Cardiac septum (tissue), 1 donor: ENCODE measurements at places on chromosomes 7 and 10. TPM values are rescaled to one million over a fixed set of nuclear protein-coding genes. Genes with fewer than 3 reads are reported as not detected.

The MEIG1 gene
- total RNA-seq: 0.54 TPM

The CDH23 gene
- 9.3 TPM for total RNA-seq

The HTR5A gene
- total RNA-seq: not detected

The NPC1L1 gene
- 0.19 TPM for total RNA-seq

The INHBA gene
- 14.1 TPM for total RNA-seq

The CABCOCO1 gene
- total RNA-seq: not detected

The TMEM184A gene
- total RNA-seq: 0.08 TPM

The LRRD1 gene
- 0.43 TPM for total RNA-seq

The PNLIPRP2 gene
- total RNA-seq: not detected

The PDIA4 gene
- total RNA-seq: 38.5 TPM

The SKIDA1 gene
- 1.8 TPM for total RNA-seq

The OTUD1 gene
- 38.2 TPM for total RNA-seq

The PTPRE gene
- 51.1 TPM for total RNA-seq

The CHST3 gene
- 24.4 TPM for total RNA-seq

The ZNF775 gene
- total RNA-seq: 3.4 TPM

The MRPS17 gene
- 13.4 TPM for total RNA-seq

The FGFBP3 gene
- total RNA-seq: 0.65 TPM

The GPR15LG gene
- not detected for total RNA-seq

The ACSM6 gene
- total RNA-seq: 0.30 TPM

The AKR1C4 gene
- not detected for total RNA-seq

The CRHR2 gene
- 0.57 TPM for total RNA-seq

The OR2A5 gene
- total RNA-seq: not detected

The NUTM2E gene
- total RNA-seq: not detected

The STK32C gene
- 5.9 TPM for total RNA-seq

The FOXI2 gene
- 0.24 TPM for total RNA-seq

The CLDN4 gene
- total RNA-seq: not detected

The MICU1 gene
- total RNA-seq: 43.2 TPM

The GIMAP6 gene
- 16.6 TPM for total RNA-seq

The SLC25A40 gene
- 20.0 TPM for total RNA-seq

The APBB1IP gene
- 2.5 TPM for total RNA-seq

The SFMBT2 gene
- 14.2 TPM for total RNA-seq

The UNCX gene
- total RNA-seq: not detected

The MSS51 gene
- total RNA-seq: 9.6 TPM

The EFCAB10 gene
- not detected for total RNA-seq

The LIPN gene
- not detected for total RNA-seq

The PLAC9 gene
- total RNA-seq: 30.4 TPM

The TUBB8 gene
- not detected for total RNA-seq

The SPOCK2 gene
- 7.5 TPM for total RNA-seq

The GJD4 gene
- not detected for total RNA-seq

The FAM171A1 gene
- total RNA-seq: 8.3 TPM

The ASIC3 gene
- total RNA-seq: 5.2 TPM

The LIPJ gene
- total RNA-seq: not detected

The HOXA6 gene
- not detected for total RNA-seq

The UPK3BL2 gene
- 7.7 TPM for total RNA-seq

The SLC12A9 gene
- 6.9 TPM for total RNA-seq

The TMEM26 gene
- total RNA-seq: 0.16 TPM

The ZNF277 gene
- total RNA-seq: 16.3 TPM

The TSPAN33 gene
- 9.9 TPM for total RNA-seq

The SLC37A3 gene
- total RNA-seq: 13.2 TPM

The LIPF gene
- not detected for total RNA-seq

The C7orf57 gene
- total RNA-seq: not detected
